ENCODE measurements at places on chromosomes 11 and 22.

DNA sequence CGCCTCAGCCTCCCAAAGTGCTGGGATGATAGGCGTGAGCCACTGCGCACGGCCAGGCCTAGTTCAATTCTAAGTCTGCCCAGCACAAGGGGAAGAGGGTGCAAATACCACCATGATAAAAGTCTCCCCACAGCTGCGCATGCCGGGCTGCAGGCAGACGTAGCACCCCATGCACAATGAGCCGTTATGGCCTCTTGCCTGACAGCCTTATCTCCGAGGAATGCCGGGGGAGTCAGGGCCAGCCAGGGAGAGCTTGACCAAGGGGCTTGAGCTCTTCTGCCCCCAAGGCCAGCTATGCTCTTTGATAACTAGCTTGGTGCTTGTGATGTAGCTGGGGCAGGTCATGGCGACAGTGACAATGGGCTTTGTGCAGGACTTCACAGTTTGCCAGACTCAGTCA is 13.7 kb upstream of the SCUBE1 start:
- DNase-seq: peak; percentile 16

GRCh38 chr11:2599561-2600189 is 100.1 kb downstream of the KCNQ1OT1 start:
- DNase-seq: no peak

GRCh38 chr22:50498322-50498890 is 9.1 kb downstream of the LMF2 start:
- DNase-seq: peak; percentile 68

- peak; percentile 70 for DNase-seq
Measured at GRCh38 chr22:37905534-37906363, at the start of gene MICALL1. Gene MICALL1, plus strand, starts transcription at chr22:37906297. Its CDS starts 126 bp downstream, at chr22:37906423.

DNA sequence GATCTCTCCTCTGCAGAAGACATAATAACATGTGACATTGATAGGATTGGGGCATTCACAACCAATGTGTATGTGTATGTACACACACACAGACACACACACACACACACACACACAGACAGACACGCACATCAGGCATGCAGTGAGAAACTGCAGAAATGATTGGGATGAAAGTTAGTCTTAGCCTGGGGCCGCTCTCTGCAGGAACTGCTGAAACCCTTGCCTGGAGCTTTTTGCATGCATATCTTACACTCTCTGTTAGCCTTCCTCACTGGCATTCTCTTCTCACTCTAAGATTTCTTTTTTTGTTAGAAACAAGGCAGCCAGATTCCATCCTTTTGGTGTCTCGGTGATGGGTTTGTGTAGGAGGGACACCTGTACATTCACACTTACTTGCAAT is 337.9 kb downstream of the NELL1 start:
- DNase-seq: no peak

GRCh38 chr11:96885405-96885804 is 495.6 kb downstream of the JRKL start:
- DNase-seq: no peak

- no peak for DNase-seq
Measured at GRCh38 chr11:85740481-85741400, 54.7 kb upstream of the CCDC89 start.

GRCh38 chr11:46421257-46421880 is 29.8 kb upstream of the CHRM4 start:
- DNase-seq: no peak

Data from fibroblast of pulmonary artery (primary cell).